Stimulated activated CD4-positive, alpha-beta T cell treated with anti-CD3 and anti-CD28 coated beads, Interleukin-1b, Interleukin-23, amount 100 ng/mL, for 1 hour (primary cell): ENCODE measurements at places on chromosomes 4 and X.

GRCh38 chr4:1130316-1131186 is 17.2 kb upstream of the RNF212 start:
- peak; percentile 51 for DNase-seq

GRCh38 chrX:135480076-135480475 is 40.4 kb upstream of the INTS6L start:
- no peak for DNase-seq

GRCh38 chr4:47462799-47463234 is 685 bp downstream of the COMMD8 start:
- DNase-seq: no peak

GRCh38 chr4:6591781-6592180 is 16.8 kb downstream of the MAN2B2 start:
- no peak for DNase-seq

- no peak for DNase-seq
Observed at GRCh38 chrX:20218836-20219505, 47.7 kb downstream of the RPS6KA3 start.

DNA sequence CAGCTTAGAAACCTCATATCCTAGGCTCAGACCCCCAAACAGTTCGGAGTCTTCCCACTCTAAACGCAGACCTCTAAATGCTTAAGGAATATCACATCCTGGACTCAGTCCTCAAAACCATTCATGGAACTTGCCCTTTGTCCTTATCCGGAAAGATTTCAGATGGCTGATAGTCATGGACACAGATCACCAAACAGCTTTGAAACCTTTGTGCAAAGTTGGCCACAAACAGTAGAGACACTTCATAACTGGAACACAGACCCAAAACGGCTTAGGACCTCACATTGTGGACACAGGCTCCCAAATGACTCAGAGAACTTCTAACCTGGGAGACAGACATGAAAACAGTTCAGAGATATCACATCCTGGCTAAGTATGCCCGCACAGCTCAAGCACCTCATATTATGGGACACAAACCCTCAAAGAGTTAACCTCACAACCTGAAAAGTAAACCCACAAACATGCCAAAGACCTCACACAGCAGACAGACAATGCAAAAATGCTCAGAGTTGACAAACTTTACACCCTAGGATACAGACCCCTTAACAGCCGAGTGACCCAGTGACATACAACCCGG is 15.5 kb downstream of the SUV39H1 start:
- DNase-seq: no peak

DNA sequence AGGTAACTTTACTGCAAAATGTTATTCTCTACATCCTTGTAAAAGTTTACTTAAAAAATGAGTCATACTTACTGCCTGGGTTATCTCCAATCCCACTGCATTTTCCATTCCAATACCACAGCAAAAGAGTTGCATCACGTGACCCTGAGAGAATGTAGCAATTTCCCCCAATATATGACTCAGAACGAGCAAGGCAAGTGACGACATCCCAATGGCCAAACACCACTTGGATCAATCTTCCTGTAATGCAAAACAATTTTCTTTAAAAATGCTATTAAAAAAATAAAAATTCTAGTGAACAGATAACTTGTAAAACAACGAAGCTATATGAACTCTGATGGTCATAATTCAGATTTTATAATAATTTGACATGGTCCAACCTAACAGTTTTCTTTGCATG is 224.3 kb downstream of the DCLK2 start:
- no peak for DNase-seq

- no peak for DNase-seq
Observed at GRCh38 chrX:13287816-13288215, 32.0 kb downstream of the ATXN3L start.

GRCh38 chr4:94221916-94222315 is 14.3 kb downstream of the SMARCAD1 start:
- DNase-seq: no peak

GRCh38 chrX:96924581-96924980 is 40.9 kb downstream of the RPA4 start:
- DNase-seq: no peak

DNA sequence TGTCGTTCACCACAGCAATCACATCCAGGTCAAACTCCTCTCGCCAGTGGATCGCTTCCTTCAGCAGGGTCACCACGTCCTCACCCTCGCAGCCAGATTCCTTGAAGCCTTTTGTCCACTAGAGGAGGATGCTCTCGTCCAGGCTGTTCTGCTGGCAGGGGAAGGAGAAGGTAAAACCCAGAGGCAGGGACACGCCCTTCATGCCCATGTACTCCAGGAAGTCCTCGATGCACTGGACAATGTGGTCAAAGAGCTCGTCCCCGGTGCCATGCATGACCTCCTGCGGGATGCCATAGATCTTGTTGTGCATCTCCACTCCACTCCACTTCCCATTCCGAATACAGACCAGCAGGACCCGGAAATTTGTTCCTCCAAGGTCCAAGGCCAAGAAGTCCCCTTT is 152.4 kb downstream of the TENT5D start:
- DNase-seq: no peak
